ENCODE measurements at places on chromosomes 1 and 21.

DNA sequence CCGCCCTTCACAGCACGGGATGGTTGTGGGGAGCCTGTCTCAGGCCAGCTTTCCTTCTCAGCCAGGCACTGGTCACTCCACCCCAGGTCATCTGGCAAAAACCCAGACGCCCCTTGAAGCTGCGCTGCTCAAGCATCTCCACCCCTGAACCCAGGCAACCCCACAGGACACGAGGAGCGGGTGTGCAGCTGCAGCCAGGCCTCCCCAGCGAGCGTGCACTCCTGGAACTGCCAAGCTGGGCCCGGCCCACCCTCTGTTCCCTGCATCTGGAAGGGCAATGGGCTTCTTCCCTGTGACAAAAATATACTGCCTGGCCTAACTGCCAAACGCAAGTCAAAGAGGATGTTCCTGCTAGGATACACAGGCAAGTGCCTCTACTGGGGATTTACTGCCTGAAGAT is 39.7 kb downstream of the SLC66A1 start:
- DNase-seq = no peak

DNA sequence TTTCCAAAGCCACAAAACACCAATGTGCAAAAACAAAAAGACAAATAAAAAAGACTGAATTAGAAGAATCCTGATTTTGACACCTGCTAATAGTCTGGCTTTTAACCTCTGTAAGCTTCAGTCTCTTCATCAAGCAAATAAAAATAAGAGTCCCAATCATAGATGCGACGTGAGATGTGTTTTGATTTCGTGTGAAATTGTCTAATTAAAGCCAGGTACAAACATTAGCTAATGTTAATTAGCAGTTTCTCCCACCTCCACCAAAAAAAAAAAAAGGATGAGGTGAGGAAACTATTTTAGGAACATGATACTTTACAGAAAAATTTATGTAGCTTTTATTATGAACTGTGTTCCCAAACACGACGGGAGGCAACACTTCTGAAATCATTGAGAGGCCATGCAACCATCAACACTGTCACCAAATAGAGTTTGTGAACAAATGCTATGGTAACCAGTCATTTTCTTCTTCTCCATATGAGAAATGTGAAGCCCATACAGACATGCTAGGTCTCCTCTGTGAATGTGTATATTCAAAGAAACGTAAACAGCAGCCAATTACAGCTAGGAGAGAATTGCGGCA is 6.7 kb upstream of the EVI5 start:
- no peak for DNase-seq

DNA sequence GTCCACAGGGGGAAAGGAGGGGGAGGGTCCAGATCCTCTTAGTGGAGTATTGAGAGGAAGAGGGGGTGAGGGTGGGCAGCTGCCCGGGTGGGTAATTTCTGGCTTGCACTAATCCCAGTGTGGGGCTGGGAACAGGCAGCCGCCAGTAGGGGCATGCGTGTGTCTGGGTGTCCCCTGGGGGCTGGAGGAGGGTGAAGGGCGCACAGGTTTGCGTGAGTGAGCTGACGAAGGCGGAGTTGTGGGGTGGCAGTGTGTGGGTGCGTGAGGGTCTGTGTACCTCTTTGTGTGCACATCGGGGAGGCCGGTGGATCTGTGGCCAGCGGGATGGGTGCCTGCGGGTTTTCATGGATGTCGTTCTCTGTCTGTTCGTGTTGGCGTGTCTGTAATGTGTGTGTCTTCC is 97.3 kb downstream of the PAX7 start:
- no peak for DNase-seq

- no peak for DNase-seq
These were observed 26.5 kb upstream of the AVPR1B start for GRCh38 chr1:206143537-206144172.

DNA sequence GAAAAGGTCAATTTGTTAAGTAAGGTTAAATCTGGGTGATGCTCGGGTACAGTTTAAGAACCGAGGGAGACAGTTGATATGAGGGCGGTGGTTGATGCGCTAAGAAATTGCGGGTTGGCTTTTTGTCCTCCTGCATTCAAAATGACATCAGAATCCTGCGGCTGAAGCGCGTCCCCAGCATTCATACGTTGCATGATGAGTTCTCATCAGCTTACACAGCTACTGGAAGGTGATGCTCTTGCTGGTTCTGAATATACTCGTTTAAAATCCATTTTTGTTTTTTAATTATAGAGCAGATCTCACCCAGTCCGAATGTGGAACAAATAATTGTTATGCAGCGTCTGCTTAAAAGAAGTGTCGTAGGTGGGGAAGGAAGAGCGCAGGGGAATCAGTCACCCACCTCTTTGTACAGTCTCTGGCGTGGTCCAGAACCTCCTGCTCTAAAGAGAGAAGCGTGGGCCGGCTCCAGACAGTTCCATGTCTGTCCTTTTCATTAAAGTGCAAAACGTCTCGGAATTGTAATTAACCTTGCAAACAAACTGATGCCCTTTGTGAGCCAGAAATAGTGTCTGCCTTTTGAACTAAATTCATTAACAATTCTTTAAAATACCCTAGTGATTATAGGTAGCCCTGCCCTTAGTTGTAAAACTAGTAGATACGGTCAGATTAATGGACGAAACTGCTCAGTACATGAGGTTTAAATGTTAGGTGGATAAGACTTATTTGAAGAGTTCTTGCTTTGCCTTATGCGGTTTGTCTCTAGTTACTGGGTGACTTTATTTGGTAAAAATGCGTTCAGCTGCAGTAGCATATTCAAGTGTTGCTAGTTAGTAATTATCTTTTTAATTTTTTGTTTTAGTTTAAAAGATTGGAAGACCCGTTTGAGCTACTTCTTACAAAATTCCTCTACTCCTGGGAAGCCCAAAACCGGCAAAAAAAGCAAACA is 741 bp downstream of the RGS2 start:
- DNase-seq = no peak

GRCh38 chr1:97603218-97603617 is 317.6 kb downstream of the DPYD start:
- no peak for DNase-seq

GRCh38 chr1:91851130-91852010 is 34.6 kb downstream of the TGFBR3 start:
- no peak for DNase-seq

DNA sequence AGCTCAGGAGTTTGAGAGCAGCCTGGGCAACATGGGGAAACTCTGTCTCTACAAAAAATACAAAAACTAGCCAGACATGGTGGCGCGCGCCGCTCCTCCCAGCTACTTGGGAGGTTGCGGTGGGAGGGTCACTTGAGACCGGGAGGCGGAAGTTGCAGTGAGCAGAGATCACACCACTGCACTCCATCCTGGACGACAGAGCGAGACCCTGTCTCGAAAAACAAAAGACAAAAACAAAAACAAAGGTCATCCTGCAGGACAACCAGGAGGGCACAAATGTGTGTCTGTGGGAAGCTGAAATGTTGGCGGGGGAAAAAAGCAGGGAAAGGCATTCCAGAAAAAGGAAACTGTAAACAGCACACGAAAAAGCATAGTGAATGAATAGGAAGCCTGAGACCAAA is 104.1 kb upstream of the HNRNPU start:
- no peak for DNase-seq

GRCh38 chr1:211331011-211331709 is 4.5 kb downstream of the TRAF5 start:
- no peak for DNase-seq

DNA sequence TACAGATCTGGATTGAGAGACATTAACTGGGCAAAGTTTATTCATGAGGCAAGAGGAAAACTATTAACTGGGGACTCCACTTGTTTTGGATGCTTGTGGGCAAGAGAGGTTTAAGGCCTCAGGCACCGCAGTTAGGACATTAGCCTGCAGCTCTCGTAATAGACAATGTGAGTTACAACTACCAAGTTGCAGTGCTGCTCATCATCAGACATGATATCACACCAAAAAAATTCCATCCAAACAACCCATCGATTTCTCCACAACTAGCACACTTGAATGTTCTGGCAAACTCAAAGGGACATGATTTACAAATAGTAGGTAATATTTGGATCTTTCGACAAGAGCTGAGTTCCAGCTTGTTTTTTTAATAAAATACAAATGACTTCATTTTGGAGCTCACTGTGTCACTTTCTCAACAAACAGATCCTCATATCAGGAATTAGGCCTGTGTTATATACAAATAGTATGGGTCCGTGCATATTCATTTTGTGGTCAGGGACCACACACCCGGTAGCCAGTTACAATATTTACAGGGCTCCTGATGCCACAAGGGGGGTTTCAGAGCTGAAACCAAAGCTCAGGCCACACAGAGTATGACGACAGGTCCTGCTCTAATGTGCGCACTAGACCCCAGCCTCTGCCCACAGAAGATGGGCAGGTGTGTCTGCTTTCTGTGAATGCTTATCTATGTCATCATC is 128.0 kb downstream of the TGFBR3 start:
- no peak for DNase-seq

DNA sequence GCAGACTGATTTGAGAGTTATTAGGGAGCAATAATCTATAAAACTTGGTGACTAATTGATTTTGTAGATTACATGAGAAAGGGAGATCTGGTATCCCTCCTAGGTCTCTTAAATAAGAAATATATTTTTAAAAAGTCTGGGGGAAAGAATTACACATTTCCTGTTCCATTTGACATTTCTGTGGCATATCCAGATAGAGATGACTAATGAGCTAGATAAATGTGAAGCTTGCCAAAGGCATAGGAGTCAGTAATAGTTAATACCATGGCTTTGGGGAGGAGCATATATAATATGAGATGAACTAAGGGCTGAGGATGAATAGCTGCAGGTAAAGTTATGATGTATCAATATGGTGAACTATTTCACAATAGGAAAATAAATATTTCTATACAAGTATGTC is 663.7 kb downstream of the PTPRC start:
- no peak for DNase-seq

GRCh38 chr21:34181431-34182039 is 108.2 kb downstream of the MRPS6 start:
- no peak for DNase-seq

GRCh38 chr21:34200288-34200905 is 127.0 kb downstream of the MRPS6 start:
- no peak for DNase-seq

DNA sequence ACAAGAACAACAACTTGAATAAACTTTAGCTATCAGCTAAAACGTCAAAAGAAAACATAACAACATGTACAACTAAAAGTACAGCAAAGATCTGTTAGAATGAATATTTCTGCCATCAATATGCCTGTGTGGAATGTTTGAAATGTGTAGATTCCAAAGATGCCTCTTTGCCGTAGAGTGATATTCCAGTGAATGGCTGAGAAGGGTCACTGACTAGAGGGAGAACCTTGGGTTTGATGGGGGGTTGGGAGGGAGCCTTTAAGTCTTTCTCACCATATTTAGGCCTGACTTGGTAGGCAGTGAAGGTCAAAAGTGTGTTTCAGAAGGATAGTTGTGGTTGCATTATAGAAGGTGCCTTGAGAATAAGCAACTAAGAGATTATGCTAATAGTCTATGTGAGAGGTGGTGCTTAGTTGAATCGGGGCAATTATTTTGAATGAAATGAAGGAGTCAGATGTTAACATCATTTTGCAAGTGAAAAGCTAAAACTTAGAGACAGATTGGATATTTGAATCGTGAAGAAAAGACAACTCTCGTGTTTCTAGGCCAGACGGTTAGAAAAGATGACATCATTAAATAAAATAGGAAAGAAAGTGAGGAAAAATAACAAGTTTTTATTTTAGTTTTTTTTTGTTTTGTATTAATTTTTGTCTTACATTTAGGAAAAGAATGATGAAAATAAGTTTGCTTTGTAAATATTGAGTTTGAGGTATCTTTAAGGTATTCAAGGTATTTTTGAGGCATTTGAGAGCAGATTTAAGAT is 53.8 kb downstream of the PLA2G4A start:
- no peak for DNase-seq

GRCh38 chr1:42420911-42421585 is 34.8 kb downstream of the ZMYND12 start:
- no peak for DNase-seq

DNA sequence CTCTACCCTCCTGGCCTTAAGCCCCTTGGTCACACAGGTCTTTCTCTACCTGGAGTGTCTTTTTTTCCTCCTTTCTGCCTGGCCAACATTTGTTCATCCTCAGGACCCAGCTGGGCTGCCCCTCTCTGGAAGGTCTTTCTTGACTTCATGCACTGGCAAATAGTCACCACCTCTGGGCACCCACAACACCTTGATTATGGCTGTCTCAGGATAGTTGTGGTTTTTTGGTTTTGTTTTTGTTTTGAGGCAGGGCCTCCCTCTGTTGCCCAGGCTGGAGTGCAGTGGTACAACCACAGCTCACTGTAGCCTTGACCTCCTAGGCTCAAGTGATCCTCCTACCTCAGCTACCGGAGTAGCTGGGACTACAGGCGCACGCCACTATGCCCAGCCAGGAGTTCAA is 10.8 kb downstream of the RPS6KA1 start:
- no peak for DNase-seq

DNA sequence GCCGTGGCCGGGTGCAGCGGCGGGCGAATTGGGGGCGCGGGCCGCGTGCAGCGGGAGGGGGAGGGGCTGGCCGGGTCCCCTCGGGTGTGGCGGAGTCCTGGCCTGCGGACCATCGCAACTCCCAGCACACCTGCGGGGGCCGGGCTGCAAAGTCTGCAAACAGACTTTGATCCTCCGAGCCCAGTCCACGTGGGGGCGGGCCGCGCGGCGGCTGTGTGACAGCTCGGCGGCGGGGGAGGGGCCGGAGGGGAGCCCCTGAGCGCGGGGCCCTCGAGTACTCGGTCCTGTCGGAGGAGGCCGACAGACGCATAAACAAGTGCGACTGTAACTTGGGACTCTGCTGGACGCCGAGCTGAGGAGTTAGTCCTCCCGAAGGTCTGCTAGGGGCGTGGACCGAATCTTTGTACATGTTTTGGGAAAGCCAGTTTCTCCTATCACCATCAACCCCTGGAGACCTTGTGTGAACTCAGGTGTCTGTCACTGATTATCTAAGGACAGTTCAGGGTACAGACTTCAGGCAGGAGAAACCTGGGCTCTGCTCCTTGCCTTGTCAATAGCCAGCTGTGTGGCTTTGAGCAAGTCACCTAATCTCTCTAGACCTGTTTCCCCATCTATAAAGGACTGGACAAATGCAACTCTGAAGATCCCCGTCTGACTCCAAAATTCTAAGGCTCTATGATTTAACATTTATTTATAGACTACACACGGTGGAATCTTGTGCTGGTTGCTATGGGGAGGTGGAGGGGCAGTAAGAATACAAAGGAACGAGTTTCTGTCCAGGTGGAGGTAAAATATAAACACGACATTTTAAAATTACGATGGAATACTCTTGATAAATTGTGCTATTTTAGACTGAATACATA is 710 bp upstream of the SLC30A1 start:
- no peak for DNase-seq

GRCh38 chr1:158818560-158818959 is 12.6 kb upstream of the MNDA start:
- DNase-seq = no peak
